ENCODE measurements at places on chromosomes 11 and 22. TPM values are rescaled to one million over a fixed set of nuclear protein-coding genes. Genes with fewer than 3 reads are reported as not detected.
A peak's percentile ranks its signal among the peaks of the same experiment; 100 is the strongest.

OSBP2 gene
- total RNA-seq, result 2.6 TPM

- DNase-seq, result no peak
- H3K4me3 ChIP-seq, result no peak overlapping the region
- no peaks in the 10 kb centered on the region for H3K36me3 ChIP-seq
- H3K27me3 ChIP-seq, result no peaks in the 10 kb centered on the region
- peak overlapping the region; percentile 39 for H3K27ac ChIP-seq
Measured at GRCh38 chr11:9689721-9690120, 25.8 kb downstream of the SWAP70 start.

IGLL1 gene
- total RNA-seq, result not detected

GGTLC2 gene
- total RNA-seq, result not detected

TRAPPC4 gene
- 36.5 TPM for total RNA-seq

DNA sequence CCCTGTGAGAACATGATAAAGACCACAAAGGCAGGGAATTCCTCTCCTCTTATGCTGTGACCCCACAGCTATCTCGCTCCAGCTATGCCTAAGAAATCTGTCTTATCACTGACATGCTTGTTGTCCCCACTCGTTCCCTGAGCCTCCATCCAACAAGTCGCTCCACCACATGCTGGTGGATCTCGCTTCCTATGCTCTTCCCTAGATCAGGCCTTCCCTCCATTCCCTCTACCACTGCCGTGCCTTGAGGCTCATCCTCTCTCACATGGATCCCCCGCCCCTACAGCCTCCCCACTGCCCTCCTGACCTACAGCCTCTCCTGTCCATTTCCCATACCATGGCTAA, 1.4 kb upstream of the DGAT2 start:
- H3K36me3 ChIP-seq, result no peaks in the 10 kb centered on the region
- no peak for DNase-seq
- H3K4me3 ChIP-seq, result no peak overlapping the region

DNA sequence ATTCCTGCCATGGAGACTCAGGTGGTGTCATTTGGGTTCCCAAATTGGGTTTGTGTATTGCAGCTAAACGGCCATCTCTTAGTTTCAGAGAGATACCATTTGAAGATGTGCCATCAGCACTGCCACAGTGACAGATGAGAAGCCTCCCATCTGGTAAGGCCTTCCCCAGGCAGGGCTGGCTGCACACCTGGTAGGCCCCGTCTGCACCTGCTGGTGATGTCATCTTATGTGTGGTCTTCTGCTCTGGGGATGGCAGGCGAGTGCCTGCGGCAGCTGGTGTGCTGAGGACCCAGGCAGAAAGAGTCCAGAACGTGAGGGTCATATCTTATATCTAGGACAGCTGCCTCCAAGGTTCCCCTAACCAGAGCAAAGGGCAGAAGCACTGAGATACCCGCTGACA, 100.6 kb downstream of the CSNK2A3 start:
- H3K4me1 ChIP-seq, result no peaks in the 10 kb centered on the region
- H3K36me3 ChIP-seq, result no peaks in the 10 kb centered on the region
- H3K4me3 ChIP-seq, result no peak overlapping the region
- DNase-seq, result no peak

DNA sequence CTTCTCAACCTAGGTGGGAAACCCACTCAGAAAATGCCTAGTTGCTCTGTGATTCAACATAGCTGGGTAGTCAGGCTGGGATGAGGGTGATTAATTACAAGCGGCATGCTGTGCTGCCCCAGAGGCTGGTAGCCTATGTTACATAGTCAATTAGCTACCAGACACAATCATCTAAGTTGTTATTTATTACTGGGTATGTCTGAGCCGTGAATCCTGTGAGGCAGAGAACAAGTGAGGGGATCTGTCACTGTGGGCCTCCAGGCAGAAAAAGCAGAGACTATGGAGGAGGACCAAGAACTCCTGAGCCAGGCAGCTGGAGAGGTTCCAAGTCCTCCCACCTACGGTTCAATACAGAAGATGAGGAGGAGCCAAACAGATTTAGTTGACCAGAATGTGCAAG, 186.6 kb upstream of the BDNF start:
- no peak overlapping the region for H3K4me3 ChIP-seq
- no peaks in the 10 kb centered on the region for H3K4me1 ChIP-seq
- no peak overlapping the region for H3K27ac ChIP-seq
- no peaks in the 10 kb centered on the region for H3K36me3 ChIP-seq
- no peak for DNase-seq
- H3K27me3 ChIP-seq, result no peaks in the 10 kb centered on the region

GRCh38 chr11:20097319-20098221, 62.7 kb downstream of the DBX1 start:
- peaks cover 58% of the 10 kb centered on the region for H3K36me3 ChIP-seq
- no peak overlapping the region for H3K4me3 ChIP-seq
- no peak for DNase-seq
- no peaks in the 10 kb centered on the region for H3K4me1 ChIP-seq

APOL5 gene
- total RNA-seq, result not detected

- no peak for DNase-seq
- H3K36me3 ChIP-seq, result no peaks in the 10 kb centered on the region
- H3K27me3 ChIP-seq, result no peaks in the 10 kb centered on the region
- H3K4me1 ChIP-seq, result peaks cover 5% of the 10 kb centered on the region
- no peak overlapping the region for H3K4me3 ChIP-seq
- H3K27ac ChIP-seq, result no peak overlapping the region
Measured at GRCh38 chr22:25127318-25127717, 72.3 kb upstream of the CRYBB3 start.

DNA sequence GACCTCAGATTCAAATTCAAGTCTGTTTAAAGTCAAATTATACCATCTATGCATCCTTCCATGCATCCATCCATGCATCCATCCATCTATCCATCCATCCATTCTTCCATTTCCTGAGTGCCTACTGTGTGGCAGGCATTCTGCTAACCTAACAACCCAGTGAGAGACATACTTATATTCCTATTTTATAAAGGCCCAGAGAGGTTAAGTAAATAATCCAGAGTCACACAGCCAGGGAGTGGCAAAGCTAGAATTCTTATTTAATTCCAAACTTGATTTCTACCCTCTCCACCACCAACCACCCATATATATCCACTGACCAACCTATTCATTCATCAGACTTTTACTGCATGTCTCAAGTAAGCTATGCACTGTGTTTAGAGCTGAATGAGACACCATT, 53.8 kb downstream of the LRRC74B start:
- no peaks in the 10 kb centered on the region for H3K36me3 ChIP-seq
- H3K27ac ChIP-seq, result no peak overlapping the region
- no peaks in the 10 kb centered on the region for H3K4me1 ChIP-seq
- DNase-seq, result no peak
- H3K27me3 ChIP-seq, result no peaks in the 10 kb centered on the region
